ENCODE measurements at places on chromosomes 5 and 9. TPM values are rescaled to one million over a fixed set of nuclear protein-coding genes. Genes with fewer than 3 reads are reported as not detected.

GRCh38 chr9:105329719-105330062, 85.2 kb downstream of the SLC44A1 start:
- DNase-seq: no peak

The SPATA31E1 gene
- not detected for total RNA-seq

The HINT1 gene
- total RNA-seq: 275 TPM

GRCh38 chr5:139092741-139093343, 105.3 kb downstream of the SIL1 start:
- DNase-seq: no peak

The DNAH5 gene
- total RNA-seq: 0.36 TPM

The NCBP1 gene
- total RNA-seq: 36.9 TPM

DNA sequence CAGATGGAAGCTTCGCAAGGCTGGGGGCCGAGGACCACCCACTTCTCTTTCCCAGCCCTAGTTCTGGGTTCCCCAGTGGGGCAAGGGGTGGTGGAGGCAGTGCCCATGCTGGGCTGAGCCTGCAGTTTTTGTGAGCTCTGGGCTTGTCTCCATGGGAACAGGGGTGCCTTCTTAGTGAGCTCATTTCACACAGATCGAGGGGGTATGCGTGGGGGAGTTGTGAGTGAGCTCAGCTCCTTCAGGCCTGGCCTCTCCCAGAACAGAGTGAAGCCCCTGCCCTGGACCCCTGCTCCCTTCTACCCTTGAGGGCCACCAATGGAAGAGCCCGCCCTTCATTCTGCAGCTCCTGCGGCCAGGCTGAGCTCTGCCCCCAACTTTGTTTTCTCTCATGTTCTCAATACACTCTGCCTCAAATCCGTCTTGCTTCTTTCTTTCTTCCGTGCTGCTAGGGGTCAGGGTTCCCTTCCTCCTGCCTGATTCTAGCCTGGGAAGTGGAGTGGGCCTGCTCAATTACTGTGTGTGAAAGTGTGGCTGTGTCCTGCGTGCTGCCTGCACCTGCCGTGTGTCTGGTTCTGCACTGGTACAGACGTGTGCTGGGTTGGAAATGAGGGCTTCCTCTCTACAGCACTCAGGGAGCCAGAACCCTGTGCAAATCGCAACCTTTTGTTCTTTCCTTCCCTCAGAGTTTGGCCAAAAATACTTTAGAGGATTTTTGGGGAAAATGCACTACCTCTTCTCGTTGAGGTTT, 9.0 kb upstream of the MYOZ3 start:
- no peak for DNase-seq
